ENCODE measurements at places on chromosomes 2 and 18.

- no peak for DNase-seq
These were observed 778 bp downstream of the BBS5 start for GRCh38 chr2:169480079-169480465.

GRCh38 chr2:118687192-118687591 lies 160.3 kb downstream of the EN1 start:
- no peak for DNase-seq

DNA sequence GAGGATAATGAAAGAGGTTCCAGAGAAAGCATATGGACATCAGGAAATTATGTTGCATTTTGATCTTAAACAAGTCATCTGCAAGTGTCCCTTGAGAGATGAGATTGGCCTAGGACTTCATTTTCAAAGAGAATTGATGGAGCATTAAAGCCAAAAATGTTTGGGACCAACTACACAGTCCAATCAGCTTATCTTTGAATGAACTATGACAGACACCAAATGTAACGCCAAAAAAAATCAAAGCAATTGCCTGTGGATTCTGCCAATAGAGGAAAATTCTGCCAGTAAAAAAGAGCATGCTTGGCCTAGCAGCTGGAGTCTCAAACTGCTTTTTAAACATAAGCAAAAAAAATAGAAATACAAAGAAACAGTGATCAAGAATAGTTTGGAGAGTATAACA lies 594.5 kb upstream of the CHAC2 start:
- DNase-seq: no peak

DNA sequence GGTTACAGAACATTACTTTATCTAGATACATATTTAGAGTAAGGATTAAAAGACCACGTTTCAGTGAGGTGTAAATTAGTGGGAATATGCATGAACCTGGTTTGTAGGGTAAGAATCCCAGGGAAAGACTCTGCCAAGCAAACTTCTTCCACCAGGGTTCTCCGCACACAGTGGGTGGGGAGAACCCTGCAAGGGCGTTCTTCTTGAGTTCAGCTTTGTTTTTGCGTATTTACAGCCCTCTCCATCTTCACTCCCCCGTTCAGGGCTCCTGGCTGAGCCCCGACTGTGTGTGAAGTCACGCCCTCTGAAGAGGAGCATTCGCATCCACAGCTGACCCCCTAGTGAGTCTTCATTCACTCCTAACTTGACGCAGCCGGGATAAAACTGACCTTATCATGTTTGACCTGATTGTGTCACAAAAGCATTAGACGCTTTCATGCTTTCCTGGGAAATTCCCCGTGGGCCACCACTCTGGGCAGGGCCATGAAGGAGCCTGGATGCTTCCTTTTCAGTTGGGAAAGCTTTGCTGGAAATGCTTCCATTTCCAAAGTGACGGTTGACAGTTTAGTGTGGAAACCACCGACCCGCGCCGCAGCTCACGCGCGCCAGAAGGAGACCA lies 1.0 kb downstream of the ALKAL2 start:
- no peak for DNase-seq

GRCh38 chr2:49154891-49155290 lies 576 bp upstream of the FSHR start:
- DNase-seq: no peak

DNA sequence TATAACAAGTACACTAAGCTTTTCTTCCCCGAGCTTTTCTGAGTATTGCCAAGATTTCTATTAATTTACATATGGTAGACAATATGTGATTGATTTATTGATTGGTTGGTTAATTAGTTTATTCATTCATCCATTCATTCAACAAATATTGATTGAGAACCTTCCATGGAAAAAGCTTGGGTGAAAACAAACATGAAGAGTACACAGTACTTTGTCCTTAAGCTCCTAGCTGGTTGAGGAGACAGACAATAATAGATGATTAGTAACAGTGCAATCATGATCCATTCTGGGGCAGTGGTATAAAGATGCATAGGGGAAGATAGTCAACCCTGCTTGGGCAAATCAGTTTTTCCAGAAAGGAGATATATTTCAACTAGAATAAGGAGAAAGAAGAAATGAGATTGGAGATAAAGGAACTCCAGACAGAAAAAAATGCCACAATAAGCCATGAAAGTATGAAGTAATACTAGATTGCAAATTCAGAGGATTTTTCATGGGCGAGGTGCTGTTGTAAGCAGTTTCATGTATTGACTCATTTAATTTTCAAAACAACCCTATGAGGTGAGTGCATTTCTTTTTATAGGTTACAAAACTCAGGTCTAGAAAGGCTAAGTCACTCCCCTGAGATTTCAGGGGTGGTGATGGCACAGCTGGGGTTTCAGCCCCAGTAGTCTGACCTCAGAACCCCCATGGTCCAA lies 129.5 kb downstream of the RND3 start:
- no peak for DNase-seq

Data from activated gamma-delta T cell treated with anti-CD3 and anti-CD28 coated beads, Interleukin-2, amount 50 U/mL, for 16 hours (primary cell).